ENCODE measurements at places on chromosomes 12 and 14.

GRCh38 chr12:92047393-92047826 is 98.2 kb downstream of the BTG1 start:
- no peak for DNase-seq

GRCh38 chr12:53966385-53967133 is 6.4 kb upstream of the HOXC11 start:
- no peak for DNase-seq

DNA sequence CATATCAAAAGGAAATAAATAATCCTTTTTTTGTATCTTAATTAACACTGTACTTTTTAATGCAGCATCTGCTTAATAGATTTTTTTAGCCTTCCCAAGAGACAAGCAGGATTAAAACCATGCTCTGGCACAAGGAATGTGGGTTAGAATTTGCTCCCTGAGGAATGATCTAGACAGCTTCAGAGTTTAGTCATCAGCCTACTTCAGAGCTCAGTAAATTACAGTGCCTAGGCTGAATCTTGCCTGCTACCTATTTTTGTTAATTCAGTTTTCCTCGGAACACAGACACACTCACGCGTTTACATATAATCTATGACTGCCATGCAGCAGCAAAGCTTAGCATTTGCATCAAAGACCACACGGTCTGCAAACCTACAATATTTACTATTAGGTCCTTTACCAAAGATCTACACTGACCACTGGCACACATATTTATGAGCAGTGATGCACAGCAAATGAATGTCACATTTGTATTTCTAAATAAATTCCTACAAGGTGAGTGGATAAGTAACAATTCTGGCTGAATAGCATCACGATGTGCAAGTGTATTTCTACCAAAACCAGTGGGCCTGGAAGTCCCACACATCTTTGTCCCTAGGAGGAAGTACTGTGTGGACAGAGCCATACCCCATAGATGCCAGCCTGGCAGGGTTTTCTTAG is 309.8 kb upstream of the TMEM132C start:
- DNase-seq = no peak

- DNase-seq = no peak
Observed at GRCh38 chr12:92452763-92453162, 250.0 kb upstream of the PLEKHG7 start.

DNA sequence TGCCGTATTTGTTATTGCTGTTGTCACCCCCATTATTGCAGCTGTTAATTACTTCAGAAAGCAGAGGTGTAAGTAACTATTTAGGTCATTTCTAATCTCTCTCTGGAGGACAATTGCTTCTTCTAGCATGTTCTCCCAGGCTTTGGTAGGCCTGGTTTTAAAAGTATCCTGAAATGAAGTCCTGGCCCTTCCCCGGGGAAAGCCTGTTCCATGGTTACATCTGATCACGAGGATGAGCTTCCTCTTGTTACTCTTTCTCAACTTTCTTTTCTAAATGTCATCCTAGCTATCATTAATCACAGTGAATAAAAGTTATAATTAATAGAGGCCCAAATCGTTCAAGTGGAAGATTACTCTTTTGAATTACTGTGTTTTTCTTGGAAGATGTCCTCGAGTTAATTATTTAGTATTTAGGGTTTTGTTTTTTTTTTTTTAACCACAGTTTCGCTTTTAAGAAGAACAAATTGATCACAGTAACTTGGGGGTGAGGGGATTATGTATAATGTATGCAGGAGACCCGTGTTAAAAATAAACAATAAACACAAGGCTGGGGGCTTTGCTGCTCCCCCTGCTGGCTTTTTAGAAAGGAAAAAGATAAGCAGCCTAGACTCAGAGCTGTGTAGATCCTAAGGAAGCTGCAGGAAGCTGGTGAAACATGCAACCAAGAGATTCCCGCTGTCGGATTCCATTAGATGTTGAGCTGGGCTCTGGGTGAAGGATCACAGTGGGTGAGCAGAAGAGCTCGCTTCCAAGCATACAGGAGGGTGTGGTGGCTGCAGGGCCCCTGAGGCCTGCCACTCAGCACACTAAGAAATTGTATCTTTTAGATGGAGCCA is 420.1 kb downstream of the FUT8 start:
- DNase-seq = no peak

- peak; percentile 56 for DNase-seq
Observed at GRCh38 chr14:29242755-29243754, 476.5 kb downstream of the FOXG1 start.

DNA sequence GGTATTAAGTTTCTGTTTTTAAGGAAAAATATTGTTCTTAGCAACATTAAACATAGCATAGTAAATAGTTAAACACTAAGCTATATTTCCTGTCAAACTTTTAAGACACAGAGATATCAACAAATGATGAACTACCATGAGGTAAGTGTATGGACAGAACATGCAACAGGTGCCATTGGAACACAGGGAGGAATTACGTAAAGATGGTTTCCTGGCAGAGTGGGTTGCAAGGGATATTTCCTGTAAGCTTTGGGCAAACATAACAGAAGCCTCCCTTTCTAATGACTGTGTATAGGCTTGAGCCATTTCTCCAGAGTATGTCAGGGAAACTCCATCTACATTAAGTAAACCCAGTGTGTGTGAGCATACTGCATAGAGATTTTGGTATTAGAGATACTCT is 31.7 kb upstream of the HELB start:
- DNase-seq = no peak

DNA sequence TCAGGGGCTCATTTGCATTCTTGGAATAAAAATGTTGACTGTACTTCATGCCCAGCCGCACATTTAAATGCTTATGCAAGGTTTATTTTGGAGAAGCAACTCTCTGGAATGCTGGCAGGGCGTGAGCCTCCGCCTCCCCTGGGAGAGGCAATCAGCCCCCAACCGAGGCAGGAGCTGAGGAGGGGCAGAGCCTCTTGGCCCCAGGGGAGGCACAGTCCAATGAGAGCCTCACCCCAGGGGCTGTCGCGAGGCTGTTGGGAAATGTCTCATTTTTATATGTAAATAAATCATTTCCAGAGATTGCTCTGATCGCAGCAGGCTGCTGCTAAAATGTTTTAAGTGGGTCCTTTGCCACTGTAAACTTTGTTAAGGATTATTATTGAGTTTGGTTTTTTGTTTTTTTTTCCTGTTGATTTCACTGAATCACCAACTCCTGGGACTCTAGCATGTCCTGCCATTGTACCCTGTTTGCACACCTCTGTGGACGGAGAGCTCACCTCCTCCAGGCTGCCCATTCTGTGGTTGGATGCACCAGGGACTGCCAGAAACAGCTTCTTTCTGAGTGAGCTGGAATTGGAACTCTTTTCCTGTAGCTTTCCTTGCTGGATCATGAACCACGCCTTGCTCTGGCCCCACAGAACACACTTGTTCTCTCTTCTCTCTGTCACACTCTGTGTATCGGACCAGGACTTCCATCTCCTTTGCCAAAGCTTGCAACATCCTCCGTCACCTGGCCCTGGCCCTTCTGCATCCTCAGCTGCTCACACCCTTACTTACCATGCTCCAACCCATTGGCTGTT is 46.9 kb upstream of the FAM181A start:
- no peak for DNase-seq

DNA sequence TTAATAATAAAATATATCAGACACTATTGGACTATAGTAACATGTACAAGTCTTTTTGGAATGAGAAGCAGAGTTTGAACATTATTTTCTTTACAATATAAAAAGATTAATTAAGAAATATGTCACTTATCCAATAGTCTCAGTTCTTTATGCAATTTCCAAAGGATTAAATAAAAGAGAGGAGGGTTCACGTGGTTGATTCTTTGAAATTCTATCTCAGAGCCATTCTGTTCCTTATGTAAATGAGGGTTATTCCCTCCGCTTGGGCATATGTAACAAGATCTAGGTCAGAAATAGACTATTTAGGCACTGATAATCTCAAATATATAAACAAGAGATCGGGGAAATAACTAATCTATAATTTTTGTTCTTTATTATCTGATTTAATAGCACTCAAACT is 2.1 kb upstream of the TUBA1A start:
- DNase-seq = no peak

DNA sequence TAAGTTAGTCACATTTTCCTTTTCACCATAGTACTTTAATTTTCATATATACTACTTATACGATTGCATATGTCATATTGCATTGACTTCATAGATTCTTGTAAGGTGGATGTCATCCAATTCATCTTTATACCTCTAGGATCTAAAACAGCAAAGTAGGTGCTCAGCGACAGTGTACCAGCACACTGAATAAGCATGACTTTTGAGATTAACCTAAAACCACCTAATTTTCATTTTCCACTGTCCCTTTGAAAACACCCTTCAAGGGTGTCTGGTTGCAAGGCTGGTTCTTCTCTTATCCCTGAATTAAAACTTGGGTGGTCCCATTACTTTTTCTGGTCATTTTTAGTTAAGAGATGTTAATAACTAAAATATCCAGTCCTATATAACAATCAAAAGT is 4.4 kb downstream of the GPR19 start:
- no peak for DNase-seq

GRCh38 chr12:19517583-19517982 is 78.3 kb downstream of the AEBP2 start:
- no peak for DNase-seq

GRCh38 chr14:76767681-76768656 is 6.7 kb downstream of the VASH1 start:
- DNase-seq = no peak

GRCh38 chr14:102811254-102811963 is 34.2 kb downstream of the TRAF3 start:
- no peak for DNase-seq

Data from NCI-H1930 (cell line).